Esophagus squamous epithelium (tissue), 5 donors: ENCODE measurements at places on chromosomes 2 and 18.

- DNase-seq: no peak
These were observed 107.3 kb downstream of the SH3BP4 start for GRCh38 chr2:235059161-235059560.

- DNase-seq: no peak
These were observed 281.8 kb downstream of the GULP1 start for GRCh38 chr2:188573453-188573852.

DNA sequence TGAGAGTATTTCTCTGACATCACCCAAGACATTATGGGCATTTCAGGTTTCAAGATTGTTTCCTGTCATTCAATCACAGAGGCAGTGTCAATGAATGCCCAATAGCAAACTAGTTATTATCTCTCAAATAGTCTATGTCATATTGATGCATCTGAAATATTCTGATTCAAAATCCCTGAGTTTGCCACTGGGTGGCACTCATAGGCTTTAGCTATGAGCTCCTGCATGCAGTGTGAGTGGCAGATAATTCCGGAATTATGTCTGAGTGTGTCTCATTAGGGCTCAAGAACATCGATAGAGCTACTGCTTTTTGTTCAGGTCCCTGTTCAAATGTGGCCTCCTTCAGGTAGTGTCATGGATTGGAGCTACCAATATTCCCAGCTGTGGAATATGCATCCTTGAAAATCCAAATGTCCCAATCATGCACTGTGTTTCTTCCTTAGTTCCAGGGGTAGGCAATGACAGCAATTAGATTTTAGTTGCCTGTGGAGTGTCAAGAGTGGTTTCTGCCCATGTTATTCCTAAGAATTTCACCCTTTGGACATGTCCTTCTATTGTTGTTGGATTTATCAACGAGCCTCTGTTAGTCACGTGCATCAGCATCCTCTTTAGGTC lies 7.8 kb upstream of the OR6B3 start:
- no peak for DNase-seq

DNA sequence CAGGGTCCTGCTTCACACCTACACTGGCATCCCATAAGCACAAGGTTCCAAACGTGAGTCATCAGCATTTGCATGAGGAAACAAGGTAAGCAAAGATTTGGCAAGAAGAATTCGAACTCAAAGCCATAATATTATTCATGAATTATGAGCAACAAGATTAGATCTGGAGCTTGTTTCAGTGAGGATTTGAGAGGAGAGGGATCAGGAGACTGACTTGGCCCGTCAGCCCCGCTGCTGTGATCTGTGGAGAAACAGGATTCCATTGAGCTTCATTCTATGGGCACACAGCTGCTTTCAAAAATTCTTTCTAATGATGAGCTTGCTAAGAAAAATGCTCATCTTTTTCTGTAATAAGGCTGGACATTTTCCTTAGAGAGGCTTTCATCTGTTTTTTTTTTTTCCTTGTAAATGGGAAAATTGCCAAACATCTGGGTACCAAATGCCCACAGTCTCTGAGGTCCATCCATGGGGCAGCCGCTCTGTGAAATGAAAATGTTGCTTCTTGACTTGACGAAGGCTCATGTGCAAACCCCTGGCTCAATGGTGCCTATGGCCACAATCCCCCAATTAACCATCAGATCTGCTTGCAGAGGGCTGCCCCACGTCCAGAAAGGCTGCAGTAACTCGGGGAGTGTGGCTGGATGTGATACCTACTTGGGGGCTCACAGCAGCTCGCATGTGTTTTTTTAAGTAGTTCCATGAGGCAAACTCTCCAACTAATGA lies 179.3 kb downstream of the TMEM18 start:
- no peak for DNase-seq

DNA sequence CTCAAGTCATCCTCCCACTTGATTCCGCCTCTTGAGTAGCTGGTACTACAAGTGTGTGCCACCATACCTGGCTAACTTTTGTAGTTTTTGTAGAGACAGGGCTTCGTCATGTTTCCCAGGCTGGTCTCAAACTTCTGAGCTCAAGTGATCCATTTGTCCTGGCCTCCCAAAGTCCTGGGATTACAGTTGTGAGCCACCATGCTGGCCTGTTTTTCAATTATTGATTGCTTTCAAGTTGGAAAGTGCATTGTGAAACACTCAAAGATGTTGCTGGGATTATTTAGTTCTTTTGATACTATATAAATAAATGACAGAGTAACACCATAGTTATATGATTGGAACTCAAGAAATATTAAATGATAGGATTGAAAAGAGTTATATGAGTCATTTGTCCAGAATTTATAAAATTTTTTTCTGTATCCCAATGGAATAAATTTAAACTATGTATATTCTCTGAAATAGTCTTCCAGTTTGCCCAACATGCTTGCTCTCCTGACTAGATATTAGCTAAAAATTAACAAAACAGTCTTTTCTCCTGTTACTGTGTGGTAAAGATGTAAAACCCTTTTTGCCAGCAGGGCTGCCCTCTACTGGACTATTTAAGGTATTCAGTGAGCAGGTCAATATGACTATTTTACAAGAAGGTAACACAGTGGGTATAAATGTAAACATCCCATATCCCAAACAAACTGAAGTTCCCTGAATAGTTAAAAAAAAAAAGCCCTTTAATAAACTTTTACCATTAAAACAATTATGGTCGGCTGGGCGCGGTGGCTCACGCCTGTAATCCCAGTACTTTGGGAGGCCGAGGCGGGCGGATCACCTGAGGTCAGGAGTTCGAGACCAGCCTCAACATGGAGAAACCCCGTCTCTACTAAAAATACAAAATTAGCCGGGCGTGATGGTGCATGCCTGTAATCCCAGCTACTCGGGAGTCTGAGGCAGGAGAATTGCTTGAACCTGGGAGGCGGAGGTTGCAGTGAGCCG lies 42.7 kb downstream of the ACSL3 start:
- peak; percentile 1 for DNase-seq

DNA sequence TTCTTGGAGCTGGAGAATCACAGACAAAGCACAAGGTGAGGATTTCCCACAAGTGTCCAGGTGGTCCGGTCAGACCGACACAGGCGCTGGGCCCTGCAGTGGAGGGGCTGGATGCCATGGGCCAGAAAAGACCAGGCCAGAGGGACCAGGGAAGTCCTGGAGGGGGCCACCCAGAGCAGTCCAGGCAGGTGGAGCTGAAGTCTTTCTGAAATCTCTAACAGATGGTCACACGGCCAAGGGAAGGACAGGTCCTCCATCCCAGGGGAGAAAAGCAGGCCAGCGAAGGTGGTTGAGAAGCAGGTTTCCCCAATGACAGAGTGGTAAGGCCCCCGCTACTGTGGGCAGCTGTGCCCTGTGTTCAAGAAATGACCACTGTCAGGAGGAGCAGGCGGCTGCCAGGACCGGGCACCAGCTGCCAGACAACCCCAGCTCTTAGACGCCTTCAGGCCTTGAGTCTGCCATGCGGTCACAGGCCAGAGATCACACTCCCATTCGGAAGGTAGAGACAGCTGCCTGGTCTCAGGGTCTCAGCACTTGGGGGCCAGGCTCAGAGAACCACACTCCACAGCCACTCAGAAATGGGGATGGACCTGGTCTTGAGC lies 25.9 kb downstream of the HS1BP3 start:
- DNase-seq: no peak

GRCh38 chr18:505483-506122 lies 5.1 kb upstream of the COLEC12 start:
- DNase-seq: no peak

GRCh38 chr2:64179582-64180321 lies 35.5 kb upstream of the PELI1 start:
- DNase-seq: no peak

GRCh38 chr2:235851828-235852525 lies 316.2 kb downstream of the GBX2 start:
- DNase-seq: no peak

GRCh38 chr2:233544200-233544610 lies 22.4 kb downstream of the USP40 start:
- DNase-seq: no peak

DNA sequence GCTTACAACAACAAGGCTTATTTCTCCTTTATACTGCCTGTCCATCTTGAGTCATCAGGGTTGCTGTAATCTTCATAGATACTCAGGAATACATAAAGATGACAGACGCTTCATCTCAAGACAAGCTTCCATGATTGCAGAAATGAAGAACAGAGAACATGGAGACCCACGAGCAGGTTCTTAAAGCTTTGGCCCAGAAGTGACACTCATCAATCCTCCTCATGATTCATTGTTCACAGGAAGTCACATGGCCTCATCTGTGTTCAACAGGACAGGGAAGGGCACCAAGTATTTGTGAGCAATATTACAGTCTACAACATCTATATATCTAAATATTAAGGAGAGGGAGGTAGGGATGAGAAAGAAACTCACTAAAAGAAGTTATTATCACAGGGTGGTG lies 36.5 kb upstream of the PGAP1 start:
- DNase-seq: no peak

- DNase-seq: no peak
These were observed 320.7 kb downstream of the CYP26B1 start for GRCh38 chr2:71826826-71827523.

DNA sequence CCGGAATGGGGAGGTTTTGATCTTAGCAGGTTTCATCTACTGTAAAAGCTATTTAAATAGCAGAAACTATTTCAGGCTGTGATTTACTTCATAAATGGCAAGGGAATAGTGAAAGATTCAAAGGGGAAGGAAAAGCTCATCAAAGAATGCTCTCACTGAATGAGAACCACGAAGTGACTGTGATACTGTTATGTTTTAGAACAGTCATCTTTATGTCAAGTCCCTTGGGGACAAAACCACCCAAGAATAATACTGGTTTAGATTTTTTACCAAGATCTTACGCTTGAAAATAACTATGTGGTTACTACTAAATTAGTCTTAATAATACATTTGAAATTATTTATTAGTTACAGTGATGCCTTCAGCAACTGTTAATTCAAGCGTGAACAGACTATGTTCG lies 28.1 kb downstream of the FARSB start:
- DNase-seq: no peak

DNA sequence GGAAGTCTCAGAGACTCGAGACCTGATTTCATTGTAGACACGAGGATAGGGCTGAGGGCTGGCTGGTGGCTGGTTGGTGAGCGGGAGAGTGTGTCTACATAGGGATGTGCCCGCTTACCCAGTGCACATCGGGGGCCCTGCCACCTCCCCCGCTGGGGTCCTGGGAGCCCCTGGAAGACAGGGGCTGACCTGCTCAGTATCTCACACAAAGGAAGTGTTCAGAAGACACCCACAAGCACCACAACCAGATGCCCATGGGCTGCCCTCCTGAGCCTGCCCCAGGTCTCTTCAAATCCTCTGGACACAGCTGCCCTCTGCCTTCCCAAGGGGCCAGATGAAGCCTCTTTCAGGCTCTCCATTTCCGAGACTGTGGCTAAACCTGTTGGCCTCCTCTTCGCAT lies 43.1 kb downstream of the MYCN start:
- no peak for DNase-seq

DNA sequence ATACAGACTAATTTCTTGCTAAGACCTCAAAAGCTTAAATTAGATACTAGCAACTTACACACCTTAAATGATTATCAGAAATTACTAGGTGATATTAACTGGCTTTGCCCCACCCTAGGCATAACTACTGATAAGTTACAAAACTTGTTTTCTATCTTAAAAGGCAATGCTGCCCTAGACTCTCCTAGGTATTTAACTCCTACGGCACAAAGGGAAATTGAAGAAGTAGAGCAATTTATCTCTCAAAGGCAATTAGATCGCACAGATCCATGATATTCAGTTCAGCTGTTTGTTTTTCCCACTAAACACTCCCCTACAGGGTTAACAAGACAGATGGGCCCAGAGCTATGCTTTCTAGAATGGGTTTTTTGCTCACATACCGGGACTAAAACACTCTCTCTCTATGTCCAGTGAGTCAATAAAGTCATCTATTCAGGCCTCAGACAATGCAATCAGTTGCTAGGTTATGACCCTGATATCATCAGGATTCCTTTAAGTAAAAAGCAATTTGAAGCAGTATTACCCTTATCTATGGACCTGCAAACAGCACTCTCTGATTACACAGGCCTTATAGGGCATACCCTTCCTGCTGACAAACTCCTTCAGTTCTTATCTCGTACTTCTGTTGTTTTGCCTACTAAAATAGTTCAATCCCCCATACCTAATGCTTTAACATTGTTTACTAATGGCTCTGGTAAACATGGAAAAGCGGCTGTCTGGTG lies 14.3 kb downstream of the MAP3K2 start:
- no peak for DNase-seq

DNA sequence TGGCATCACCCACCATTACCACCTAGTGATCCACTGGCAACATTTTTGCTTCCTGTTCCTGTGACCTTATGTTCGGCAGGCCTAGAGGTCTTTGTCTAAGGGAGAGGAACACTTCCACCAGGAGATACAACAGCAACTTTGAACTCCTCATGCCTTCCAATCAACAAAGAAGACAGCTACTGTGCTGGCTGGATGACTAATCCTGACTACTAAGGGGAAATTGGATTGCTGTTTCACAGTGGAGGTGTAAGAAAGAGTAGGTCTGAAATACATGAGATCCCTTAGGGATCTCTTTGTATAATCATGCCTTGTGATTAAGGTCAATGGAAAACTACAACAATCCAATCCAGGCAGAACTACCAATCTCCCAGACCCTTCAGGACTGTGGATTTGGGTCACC lies 45.2 kb downstream of the EIF2AK3 start:
- DNase-seq: no peak

DNA sequence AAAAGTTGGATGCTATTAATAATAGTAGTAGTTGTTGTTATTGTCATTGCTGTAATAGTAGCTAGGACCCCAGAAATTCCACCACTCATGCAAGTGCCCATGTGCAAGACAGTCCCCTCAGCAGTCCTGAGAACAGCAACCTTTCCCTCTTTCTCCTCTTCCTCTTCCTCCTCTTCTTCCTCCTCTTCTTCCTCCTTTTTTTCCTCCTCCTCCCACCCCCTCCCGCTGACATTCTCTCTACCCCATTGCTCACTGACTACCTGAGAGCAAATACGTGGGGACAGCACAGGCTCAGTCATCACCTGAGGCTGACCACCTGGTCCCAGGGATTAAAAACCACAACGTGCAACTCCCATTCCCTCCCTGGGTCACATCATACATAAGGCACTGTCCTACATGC lies 41.8 kb downstream of the SMAD7 start:
- no peak for DNase-seq

- DNase-seq: no peak
These were observed 150.3 kb downstream of the PXDN start for GRCh38 chr2:1594123-1594372.

- no peak for DNase-seq
These were observed 518.8 kb upstream of the MEX3C start for GRCh38 chr18:51716277-51716676.
